ENCODE measurements at places on chromosomes 12 and 14.

- DNase-seq = no peak
Measured at GRCh38 chr12:39402922-39403321, 40.0 kb downstream of the KIF21A start.

DNA sequence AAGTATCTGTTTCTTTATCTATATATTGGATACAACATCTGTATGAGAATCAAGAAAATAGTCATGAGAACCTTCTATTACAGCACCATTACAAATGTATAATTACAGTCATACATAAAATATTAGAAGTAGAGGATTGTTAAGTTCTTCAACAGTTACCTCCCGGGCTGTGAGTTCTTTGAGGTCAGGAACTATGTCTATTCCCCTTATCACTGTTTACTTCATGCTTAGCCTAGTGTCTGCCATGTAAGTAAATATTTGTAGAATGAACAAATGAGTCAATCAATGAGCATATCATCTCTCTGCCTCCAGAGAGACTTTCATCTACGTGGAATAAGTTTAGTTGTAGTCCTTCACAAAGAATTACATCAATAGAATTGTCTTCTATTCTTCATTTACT is 47.2 kb downstream of the PUS7L start:
- DNase-seq = no peak

DNA sequence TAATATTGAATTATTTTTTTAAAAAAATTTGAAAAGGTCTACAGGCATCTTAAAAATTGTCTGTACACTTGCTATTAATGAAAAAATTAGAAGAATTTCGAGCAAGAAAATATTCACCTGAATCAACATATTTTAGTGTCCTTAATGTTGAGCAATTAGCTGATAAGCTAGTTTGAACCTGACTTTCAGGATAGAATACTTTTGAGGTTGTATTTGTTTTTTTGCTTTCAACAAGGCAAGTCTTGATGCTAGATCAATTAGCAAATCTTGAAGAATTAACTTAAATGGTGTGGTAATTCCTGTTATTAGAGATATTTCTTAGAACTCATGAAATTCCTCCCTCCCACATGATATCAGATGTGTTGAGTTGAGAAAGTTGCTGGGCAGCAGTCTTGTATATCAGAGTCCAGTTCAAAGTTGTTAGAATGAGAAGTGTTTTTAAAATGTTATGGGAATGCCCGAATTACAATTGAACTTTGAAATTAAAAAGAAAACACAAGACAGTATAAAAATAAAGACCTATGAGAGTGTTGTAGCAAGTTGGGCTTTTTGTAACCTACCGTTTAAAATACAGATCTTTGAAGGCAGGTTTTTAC is 119.2 kb downstream of the TRMT5 start:
- DNase-seq = no peak

DNA sequence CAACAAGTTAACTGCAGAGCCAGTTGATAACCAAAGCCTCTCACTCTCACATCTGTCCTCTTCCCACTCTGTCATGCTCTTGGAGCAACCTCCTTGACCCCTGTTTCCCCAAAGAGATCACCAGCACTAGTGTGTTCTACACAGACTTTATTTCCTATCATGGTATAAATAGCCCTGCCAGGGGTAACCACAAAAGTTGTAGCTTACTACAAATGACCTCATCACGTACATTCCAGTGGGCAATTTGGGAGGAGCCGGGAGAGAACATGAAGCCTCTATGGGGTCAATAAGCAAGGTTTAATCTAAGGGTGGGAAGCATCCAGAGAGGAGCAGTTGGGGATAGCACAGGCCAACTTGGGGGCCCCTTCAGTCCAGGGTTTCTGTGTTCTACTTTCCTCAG is 186.5 kb downstream of the KCNA5 start:
- no peak for DNase-seq

DNA sequence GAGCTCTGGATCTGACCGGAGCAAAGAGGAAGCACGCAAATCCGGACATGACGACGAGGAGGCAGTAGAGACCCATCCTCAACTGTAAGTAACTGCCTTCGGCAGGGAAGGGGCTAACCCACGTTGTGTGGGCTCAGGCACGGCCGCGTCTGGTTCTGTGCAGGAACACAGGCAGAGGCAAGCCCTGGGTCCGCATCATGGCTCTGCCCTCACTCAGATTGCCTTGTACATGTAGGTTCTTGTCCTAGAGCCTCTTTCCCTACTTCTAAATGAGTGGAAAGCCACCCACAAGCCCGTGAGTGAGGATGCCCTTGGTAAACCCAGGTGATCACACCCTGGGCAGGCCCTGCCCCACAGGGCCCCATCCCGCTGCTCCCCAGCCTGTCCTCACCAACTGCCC is 8.9 kb upstream of the RPLP0 start:
- DNase-seq = no peak

DNA sequence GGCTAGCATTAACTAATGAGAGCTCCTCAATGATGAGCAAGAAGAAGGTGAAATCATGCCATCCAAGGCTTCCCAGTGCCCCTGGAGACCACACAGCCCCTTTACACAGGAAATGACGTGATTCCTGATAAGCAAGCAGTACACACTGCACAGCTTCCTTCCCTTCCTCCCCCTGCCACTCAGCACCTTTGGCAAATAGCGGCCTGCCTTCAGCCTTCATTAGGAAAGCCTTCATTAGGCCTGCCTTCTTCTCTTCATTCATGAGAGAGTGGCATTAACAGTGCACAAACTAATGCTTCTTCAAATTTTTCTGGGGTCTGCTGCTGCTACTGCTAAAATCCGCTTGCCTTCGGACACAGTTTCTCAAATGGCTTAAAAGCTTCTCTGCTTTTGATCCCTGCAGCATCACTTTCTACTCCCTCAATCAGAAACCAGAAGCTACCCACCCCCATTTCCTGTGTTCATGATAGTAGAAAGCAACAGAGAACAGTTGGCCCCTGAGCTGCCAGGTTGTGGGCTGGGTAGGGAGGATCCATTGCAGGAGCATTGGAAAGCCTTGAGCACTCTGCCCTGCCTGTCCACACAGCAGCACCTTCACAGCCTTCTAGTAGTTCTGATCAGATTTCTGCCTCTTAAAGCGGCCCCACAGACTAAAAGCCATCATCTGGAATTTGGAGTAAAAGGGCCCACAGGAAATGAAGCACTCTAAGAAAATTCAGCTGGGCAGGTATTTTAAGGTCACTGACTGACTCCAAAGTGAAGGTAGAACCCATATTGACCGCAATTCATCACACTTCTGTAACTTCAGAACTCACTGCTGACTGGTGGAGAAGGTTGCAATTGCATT is 103.8 kb upstream of the ETV6 start:
- no peak for DNase-seq

GRCh38 chr14:68604361-68604730 is 188.5 kb downstream of the ZFP36L1 start:
- no peak for DNase-seq

All from substantia nigra (tissue), 51 donors.